ENCODE measurements at places on chromosomes 7 and 10.

DNA sequence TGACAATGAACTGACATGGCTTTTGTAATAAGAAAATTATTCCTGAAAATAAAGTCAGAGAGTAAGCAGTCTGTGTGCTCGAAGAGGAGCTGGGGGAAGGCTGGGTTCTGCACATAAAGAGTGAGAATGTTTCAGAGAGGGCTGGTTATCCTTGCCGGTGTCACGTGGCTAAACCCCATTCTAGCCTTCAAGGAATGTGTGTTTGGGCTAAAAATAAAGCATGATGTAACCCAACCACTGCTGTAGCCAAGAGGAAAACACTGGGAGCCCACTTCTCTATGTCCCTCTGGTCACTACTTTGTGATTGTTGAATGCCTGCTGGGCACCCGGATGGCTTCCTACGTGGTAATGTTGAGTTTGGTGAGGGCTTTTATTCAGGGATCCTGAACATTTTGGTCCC, 23.5 kb downstream of the WDFY4 start:
- peak overlapping the region; percentile 64 for H3K27ac ChIP-seq
- H3K4me1 ChIP-seq = peaks cover 22% of the 10 kb centered on the region
- H3K27me3 ChIP-seq = no peaks in the 10 kb centered on the region
- peak; percentile 54 for DNase-seq
- no peak overlapping the region for H3K4me3 ChIP-seq

- H3K36me3 ChIP-seq = no peaks in the 10 kb centered on the region
- no peaks in the 10 kb centered on the region for H3K27me3 ChIP-seq
- no peak overlapping the region for H3K4me3 ChIP-seq
- H3K27ac ChIP-seq = no peak overlapping the region
Observed at GRCh38 chr7:90666186-90666585, 70.1 kb downstream of the CDK14 start.

GRCh38 chr7:102395592-102395872, 631 bp upstream of the PRKRIP1 start:
- H3K4me3 ChIP-seq = peak overlapping the region; percentile 98
- H3K4me1 ChIP-seq = no peaks in the 10 kb centered on the region
- no peaks in the 10 kb centered on the region for H3K27me3 ChIP-seq
- H3K27ac ChIP-seq = peak overlapping the region; percentile 92
- no peak for DNase-seq

GRCh38 chr10:91908337-91909116, 759 bp downstream of the FGFBP3 start:
- H3K36me3 ChIP-seq = no peaks in the 10 kb centered on the region
- peak overlapping the region; percentile 65 for H3K27ac ChIP-seq
- peak; percentile 76 for DNase-seq
- H3K4me3 ChIP-seq = peak overlapping the region; percentile 69
- no peaks in the 10 kb centered on the region for H3K27me3 ChIP-seq
